ENCODE measurements at places on chromosomes 2 and 18.
A peak's percentile ranks its signal among the peaks of the same experiment; 100 is the strongest.

- no peak for DNase-seq
Observed at GRCh38 chr18:35730691-35731370, 149.3 kb downstream of the GALNT1 start.

- DNase-seq = no peak
Observed at GRCh38 chr2:15173501-15173900, 387.6 kb downstream of the NBAS start.

DNA sequence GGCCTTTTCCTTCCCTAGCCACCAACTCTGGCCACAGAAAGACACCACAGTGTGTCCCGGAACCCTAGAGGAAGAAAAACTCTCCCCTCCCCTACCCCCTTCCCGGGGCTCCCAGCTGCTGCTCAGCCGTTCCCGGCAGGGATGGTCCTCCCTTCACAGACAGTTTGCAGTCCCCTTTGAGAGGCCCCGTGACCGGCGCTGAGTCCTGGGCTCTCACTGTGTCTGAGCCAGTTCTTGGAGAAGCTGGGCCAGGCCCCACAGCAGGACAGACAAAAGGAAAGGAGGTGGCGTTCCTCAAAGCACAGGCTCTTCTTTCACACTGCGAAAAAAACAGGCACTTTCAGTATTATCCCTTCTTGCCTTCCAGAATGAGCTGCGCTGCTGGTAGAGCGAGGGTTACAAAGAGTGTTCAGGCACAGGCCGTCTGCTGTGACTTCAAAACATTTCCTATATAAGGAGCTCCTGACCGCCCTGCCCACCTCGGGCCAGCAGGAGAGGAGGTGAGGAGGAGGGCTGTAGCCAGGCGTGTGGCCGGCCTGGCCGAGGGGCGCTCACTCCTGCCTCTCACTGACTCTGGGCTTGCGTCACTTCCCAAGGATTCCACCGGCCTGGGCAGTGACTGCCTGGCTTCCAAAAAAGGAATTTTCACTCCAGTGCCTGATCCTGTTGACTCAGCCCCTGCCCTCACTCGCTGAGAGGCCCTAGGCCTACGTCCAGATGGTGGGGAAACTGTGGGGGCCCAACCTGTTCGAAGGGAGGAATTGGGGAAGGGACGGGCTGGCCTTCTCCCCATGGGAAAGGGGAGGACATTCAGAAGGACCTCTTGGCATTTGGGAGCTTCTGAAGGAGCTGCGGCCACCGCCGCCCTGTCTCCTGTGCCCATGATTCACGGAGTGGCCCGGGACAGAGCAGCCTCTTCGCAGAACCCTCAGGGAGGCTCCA, 24.9 kb downstream of the CIDEA start:
- DNase-seq = peak; percentile 96

DNA sequence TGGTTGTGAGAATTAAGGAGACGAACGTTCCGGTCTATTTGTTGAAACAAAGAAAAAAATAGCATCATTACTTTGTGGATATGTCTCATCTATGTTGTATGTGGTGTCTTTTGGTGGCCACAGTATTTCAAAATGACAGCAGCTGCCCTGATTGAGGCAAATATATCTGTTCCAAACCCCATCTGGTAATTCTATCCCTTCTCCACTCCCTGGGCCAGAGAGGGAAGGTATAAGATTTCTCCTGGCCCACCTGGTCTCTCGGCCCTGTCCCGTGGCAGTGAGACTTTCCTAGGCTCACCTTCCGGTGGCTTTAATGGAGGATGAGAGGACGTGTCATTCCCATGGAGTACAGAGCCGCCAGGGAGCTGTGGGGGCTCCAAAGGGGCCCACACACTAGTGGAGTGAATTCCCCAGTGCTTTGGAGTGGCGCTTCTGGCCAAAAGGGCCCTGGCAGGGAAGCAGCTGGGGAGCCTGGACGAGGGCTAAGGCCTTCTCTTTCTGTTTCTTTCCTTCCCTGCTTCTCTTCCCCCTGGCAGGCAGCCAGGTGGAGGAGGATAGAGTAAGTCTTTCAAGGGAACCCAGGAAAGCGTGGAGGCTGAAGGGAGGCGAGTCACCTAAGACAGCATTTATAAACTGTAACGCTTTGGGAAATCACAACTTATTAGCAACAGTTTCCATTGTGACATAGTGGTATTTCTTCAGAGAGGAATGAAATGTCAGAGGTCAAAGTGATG, 5.6 kb downstream of the FOSL2 start:
- DNase-seq = no peak

DNA sequence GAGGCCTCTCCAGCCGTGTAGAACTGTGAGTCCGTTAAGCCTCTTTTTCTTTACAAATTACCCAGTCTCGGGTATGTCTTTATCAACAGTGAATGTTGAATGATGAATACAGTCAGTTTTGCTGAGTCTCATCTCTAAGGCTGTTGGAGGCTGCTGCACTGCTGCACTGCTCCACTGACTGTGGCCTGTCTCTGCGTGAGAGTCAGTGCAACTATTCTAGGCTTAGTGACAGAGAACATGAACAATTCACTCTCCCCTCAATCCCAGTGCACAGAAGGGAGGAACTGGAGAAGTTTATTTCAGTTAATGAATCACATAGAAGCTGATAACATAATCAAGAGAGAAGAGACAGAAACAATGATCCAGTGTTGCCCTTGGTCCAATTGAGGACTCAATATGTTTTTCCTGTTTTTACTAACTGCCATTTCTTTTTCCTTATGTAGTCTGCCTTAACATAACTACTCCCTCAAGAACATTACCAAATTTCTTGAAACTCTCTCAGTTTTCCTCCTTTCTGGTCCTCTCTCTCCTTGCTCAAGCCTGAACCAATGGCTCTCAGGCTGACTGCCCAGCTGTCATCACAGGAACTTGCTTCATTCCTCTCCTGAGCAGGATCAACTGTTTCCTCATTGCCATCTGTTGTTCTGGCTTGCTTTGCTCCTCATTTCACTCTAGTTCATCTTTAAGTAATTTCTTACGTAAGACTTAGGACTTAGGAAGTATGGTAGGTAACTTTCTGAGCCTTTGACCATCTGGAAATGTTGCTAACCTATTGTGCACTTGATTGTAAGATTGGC, 483.2 kb downstream of the METTL4 start:
- DNase-seq = peak; percentile 8

- DNase-seq = no peak
Observed at GRCh38 chr2:184047536-184047935, 550.8 kb upstream of the ZNF804A start.

- no peak for DNase-seq
Observed at GRCh38 chr2:147174824-147175254, 670.0 kb upstream of the ACVR2A start.

DNA sequence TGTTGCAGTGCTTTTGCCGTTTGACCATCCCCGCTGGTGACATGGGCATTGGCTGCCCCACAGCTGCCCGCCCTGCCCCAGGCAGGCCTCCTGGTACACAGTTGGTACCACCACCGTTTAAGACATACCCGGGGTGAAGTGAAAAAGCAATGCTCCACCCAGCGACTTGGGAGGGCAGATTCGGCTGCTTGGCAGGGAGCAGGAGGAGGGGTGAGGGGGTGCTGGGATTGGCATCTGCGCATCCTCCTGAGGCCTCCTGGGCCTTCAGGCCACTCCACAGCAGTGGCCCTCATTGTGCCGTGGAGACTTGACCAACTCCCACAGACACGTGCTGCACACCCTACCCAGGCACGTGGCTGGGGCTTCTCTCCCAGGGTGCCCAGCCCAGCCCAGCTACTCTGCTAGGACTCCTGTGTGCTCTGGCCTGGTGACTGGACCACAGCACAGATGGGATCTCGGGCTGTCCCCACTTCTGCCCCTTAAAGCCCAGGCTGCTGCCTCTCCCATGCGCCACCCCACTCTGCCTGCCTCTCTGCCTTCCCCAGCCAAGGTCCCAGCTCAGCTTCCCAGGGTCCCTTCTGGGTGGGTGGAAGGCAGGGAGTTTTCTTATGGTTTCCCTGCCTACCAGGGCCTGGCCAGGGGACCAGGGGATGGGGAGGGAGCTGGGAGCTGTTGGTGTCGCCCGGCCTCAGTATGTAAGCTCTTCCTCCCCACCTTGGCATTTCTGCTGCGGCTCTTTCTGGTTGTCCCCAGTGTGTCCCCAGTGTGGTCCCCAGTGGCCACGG, 157.0 kb upstream of the HS6ST1 start:
- no peak for DNase-seq

- DNase-seq = no peak
Observed at GRCh38 chr2:212815453-212815852, 276.9 kb upstream of the ERBB4 start.

DNA sequence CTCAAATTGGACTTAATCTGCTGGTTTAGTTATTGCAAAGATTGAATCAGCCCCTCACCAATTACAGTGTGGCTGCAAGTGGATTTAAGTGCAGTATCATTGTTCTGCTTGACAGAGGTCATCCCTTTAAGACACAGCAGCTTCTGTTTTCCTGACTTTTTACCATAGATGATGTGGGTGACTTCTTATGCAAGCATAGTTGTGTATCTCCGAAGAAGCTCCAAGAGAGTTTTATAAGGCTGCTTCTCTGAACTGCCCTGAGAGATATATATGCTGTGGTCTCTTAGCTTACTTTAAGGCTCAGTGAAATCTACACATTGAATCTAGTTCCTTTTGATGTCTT, 3.5 kb downstream of the TRIB2 start:
- DNase-seq = no peak

DNA sequence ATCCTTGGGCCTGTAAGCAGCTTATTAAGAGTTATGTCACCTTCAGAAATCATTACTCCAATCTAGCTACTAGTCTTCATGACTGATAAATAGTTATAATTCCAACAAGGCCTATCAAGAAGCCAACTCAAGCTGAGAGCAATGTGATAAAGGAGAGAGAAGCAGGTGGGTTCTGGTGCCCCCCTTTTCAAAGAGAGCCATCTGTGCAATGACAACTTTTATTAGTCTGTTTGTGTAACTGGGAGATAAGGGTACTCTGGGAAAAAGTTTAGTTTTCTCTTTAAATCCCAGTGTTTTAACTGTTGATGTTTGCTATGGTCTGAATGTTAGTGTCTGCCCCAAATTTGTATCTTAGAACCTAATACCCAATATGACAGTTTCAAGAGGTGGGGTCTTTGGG, 60.6 kb downstream of the CCDC93 start:
- DNase-seq = no peak

GRCh38 chr18:41444943-41445342, 510.1 kb upstream of the PIK3C3 start:
- DNase-seq = no peak

- peak; percentile 4 for DNase-seq
Observed at GRCh38 chr2:46490521-46491141, 11.3 kb downstream of the TMEM247 start.

GRCh38 chr2:121004950-121005349, 269.3 kb downstream of the GLI2 start:
- DNase-seq = no peak
